CD8-positive, alpha-beta memory T cell (primary cell): ENCODE measurements at places on chromosomes 6 and 20. TPM values are rescaled to one million over a fixed set of nuclear protein-coding genes. Genes with fewer than 3 reads are reported as not detected.

- DNase-seq = no peak
Measured at GRCh38 chr6:106685833-106686232, 56.5 kb downstream of the QRSL1 start.

OR12D3 gene
- not detected for total RNA-seq

ZC3H12D gene
- 84.5 TPM for total RNA-seq

DNA sequence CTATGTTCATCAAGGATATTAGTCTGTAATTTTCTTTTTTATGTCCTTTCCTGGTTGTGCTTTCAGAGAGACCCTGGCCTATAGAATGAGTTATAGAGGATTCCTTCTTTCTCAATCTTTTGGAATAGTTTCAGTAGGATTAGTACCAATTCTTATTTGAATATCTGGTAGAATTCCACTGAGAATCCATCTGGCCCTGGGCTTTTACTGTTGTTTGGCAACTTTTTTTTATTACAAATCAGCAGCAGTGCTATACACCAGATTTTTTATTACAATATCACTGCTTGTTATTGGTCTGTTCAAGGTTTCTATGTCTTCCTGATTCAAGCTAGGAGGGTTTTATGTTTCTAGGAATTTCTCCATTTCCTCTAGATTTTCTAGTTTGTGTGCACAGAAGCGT is 50.0 kb upstream of the NRSN1 start:
- DNase-seq = no peak
